ENCODE measurements at places on chromosomes 2 and 18. TPM values are rescaled to one million over a fixed set of nuclear protein-coding genes. Genes with fewer than 3 reads are reported as not detected.

C2orf72 gene
- 25.2 TPM for total RNA-seq

GKN2 gene
- total RNA-seq: not detected

GRCh38 chr2:42787788-42788477 is 4.5 kb downstream of the HAAO start:
- H3K27me3 ChIP-seq: no peaks in the 10 kb centered on the region
- DNase-seq: no peak
- H3K4me1 ChIP-seq: no peaks in the 10 kb centered on the region
- no peak overlapping the region for H3K27ac ChIP-seq

DNA sequence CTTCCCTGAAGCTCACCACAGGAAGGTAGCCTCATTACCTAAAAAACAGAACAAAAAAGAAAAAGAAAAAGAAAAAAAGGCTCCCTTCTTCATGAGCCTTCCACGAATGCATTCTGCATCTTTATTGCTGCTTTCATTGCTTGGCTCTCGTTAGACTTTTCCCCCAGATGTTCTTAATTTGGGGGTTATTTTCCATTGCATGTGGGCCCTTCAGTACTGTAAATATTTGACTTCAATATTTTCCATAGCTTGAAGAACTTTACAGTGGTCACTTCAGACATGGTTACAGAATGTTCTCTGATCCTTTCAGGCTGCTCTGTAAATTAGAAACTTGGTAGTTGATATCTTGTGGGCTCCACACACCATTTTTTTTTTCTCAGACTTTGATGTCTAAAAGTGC is 65.6 kb upstream of the COPS8 start:
- no peaks in the 10 kb centered on the region for H3K27me3 ChIP-seq
- DNase-seq: no peak
- no peaks in the 10 kb centered on the region for H3K36me3 ChIP-seq

GRCh38 chr2:20368706-20369105 is 18.1 kb upstream of the PUM2 start:
- no peaks in the 10 kb centered on the region for H3K27me3 ChIP-seq
- no peak overlapping the region for H3K27ac ChIP-seq
- DNase-seq: no peak
- H3K4me3 ChIP-seq: no peak overlapping the region

- no peaks in the 10 kb centered on the region for H3K27me3 ChIP-seq
- H3K36me3 ChIP-seq: no peaks in the 10 kb centered on the region
- DNase-seq: no peak
- H3K4me3 ChIP-seq: no peak overlapping the region
- no peaks in the 10 kb centered on the region for H3K4me1 ChIP-seq
- no peak overlapping the region for H3K27ac ChIP-seq
Observed at GRCh38 chr2:211093743-211094303, 537.4 kb downstream of the CPS1 start.

DNA sequence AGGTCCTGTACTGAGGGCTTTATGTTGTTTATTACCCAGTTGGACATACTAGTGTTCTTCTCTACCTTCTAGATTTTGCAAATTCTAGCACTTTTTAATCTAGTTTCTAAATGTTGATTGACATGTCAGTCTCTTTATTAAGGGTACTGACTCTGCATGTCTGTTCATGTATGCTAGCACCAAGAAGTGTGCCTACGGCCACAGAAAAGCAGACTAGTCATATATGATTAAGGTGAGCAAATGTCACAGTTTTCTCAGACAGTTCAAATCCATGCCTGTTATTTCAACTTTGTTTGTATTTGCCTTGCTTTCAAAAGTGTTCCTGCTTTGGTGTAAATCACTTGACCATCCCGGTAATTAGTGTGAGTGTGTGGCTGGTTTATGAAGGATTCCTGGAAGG is 145.0 kb upstream of the DSEL start:
- H3K4me1 ChIP-seq: no peaks in the 10 kb centered on the region
- H3K4me3 ChIP-seq: no peak overlapping the region
- no peaks in the 10 kb centered on the region for H3K27me3 ChIP-seq
- H3K27ac ChIP-seq: no peak overlapping the region
- no peak for DNase-seq

GRCh38 chr18:11040823-11041656 is 108.3 kb downstream of the PIEZO2 start:
- no peak overlapping the region for H3K27ac ChIP-seq
- H3K27me3 ChIP-seq: no peaks in the 10 kb centered on the region
- H3K36me3 ChIP-seq: no peaks in the 10 kb centered on the region
- DNase-seq: no peak

Data from Peyer's patch (tissue), 4 donors.